PC-3 (cell line): ENCODE measurements at places on chromosomes 5 and 9. TPM values are rescaled to one million over a fixed set of nuclear protein-coding genes. Genes with fewer than 3 reads are reported as not detected.
A peak's percentile ranks its signal among the peaks of the same experiment; 100 is the strongest.

- H3K36me3 ChIP-seq, result no peaks in the 10 kb centered on the region
- DNase-seq, result no peak
- H3K4me3 ChIP-seq, result no peak overlapping the region
- H3K27ac ChIP-seq, result no peak overlapping the region
- H3K4me1 ChIP-seq, result peaks cover 6% of the 10 kb centered on the region; the same call in 1 of the 2 replicates
Observed at GRCh38 chr9:122113574-122113973, 20.5 kb upstream of the TTLL11 start.

The SPATA31E1 gene
- 0.04 TPM in 1 of 2 replicates, not detected in the other for total RNA-seq

The ALDOB gene
- total RNA-seq, result not detected in 2 replicates

The HK3 gene
- total RNA-seq, result not detected in 2 replicates

GRCh38 chr9:3879315-3879714 lies 353.5 kb upstream of the RFX3 start:
- H3K4me1 ChIP-seq, result peaks cover 42% of the 10 kb centered on the region
- no peaks in the 10 kb centered on the region for H3K36me3 ChIP-seq
- DNase-seq, result no peak
- H3K27me3 ChIP-seq, result no peaks in the 10 kb centered on the region

The PCDHGC4 gene
- total RNA-seq, result 0.58 and 1.5 TPM in 2 replicates

- peaks cover 11% of the 10 kb centered on the region for H3K4me1 ChIP-seq
- no peaks in the 10 kb centered on the region for H3K27me3 ChIP-seq
- H3K27ac ChIP-seq, result no peak overlapping the region
- H3K4me3 ChIP-seq, result no peak overlapping the region
Observed at GRCh38 chr5:109413458-109413857, 3.7 kb upstream of the PJA2 start.

DNA sequence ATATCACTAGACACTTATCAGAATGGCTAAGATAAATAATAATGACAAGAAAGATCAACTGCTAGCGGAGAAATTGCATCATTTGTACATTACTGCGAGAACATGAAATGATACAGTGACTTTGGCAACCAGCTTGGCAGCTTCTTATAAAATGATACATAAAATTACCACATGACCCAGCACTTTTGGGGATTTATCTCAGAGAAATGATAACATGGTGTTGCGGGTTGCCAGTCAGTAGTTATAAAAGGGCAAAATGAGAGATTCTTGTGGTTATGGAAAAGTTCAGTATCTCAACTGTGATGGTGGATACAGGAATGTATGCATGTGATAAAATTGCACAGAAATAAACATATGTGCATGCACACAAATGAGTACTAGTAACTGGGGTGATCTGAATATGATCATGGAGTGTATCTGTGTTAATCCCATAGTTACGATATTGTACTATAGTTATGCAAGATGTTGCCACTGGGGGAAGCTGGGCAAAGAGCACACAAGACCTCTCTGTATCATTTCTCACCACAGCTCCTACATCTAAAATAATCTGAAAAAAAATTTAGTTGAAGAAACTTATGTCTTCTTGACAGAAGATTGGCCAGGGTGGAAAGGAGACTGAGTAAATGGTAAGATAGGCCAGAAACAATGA lies 128.9 kb downstream of the NXNL2 start:
- H3K36me3 ChIP-seq, result no peaks in the 10 kb centered on the region
- no peak for DNase-seq
- no peaks in the 10 kb centered on the region for H3K4me1 ChIP-seq
- H3K27me3 ChIP-seq, result no peaks in the 10 kb centered on the region
- H3K4me3 ChIP-seq, result no peak overlapping the region

- no peaks in the 10 kb centered on the region for H3K36me3 ChIP-seq
- H3K27me3 ChIP-seq, result no peaks in the 10 kb centered on the region
- H3K4me3 ChIP-seq, result no peak overlapping the region
- no peak overlapping the region for H3K27ac ChIP-seq
Observed at GRCh38 chr5:73783828-73784227, 157.8 kb downstream of the ARHGEF28 start.

GRCh38 chr5:178590141-178590923 lies at the start of gene COL23A1:
COL23A1 (minus strand) TSS chr5:178590393.
- H3K36me3 ChIP-seq, result peaks cover 10% of the 10 kb centered on the region; the same call in 1 of the 2 replicates
- DNase-seq, result peak; percentile 40
- peaks cover 44% of the 10 kb centered on the region for H3K27me3 ChIP-seq
- H3K27ac ChIP-seq, result no peak within 1 kb of the TSS

The PPP3R2 gene
- total RNA-seq, result not detected in 2 replicates
